Ovary (tissue), 10 donors: ENCODE measurements at places on chromosomes 2 and 18. TPM values are rescaled to one million over a fixed set of nuclear protein-coding genes. Genes with fewer than 3 reads are reported as not detected.

The COL4A4 gene
- 2.1 TPM for total RNA-seq

- DNase-seq, result no peak
Measured at GRCh38 chr2:573805-574392, 103.3 kb downstream of the TMEM18 start.

DNA sequence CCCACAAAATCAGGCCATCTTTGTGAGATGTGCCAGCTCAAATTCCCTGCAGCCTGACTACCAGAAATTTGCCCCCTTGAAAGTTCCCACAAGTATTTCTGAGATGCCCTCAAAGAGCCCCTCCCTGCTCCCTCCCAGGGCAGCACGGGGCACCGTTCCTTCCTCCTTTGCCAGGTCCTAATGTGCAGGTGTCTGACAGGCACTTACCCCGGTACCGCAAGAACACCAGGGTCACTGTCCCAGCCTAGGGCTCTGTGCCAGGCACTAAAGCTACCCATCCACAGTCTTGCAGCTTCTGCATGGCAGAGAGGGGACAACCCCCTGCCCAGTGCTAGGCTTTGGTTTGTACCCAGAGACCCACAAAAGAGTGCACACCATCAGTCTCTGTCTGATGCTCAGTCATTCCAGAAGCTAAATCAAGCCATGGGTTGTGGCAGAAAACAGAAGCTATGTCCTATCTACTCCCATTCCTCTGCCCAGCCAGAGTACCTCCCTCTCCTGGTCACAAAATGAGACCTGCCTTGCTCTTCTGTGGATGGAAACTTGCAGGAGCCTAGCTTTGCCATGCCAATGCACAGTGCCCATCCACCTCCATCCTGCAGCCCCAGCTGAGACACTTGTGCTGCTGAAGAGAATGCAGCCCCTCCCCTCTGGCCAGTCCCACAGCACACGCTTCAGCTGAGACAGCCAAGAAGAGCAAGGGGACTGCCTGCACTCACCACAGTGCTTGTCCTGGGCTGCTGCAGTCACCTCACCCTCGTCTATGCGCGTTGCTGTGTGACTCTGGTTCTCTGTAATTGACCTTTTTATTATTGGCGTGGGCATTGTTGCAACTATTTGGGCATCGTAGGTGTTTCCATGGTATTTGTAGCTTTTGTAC is 48.7 kb downstream of the INPP5D start:
- DNase-seq, result no peak

DNA sequence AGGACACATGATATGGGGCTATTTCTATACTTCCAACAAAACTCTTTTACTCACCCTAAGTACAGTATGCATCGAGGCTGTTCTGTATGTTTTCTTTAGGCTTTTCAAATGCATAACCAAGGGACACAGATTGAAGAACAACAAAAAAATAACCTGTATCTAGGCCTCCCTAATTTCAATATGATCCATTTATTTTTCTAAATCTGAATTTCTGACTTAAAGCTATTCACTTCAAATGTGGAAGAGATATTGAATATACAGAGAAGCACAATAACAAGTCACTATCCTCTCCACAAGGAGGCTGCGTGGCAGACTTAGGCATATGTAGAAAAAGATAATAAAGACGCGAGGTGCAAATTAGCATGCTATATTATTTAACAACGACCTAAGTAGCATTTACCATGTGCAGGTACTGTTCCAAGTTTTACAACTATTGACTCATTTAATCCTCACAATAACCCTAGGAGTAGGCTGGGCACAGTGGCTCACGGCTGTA is 39.3 kb upstream of the MFF start:
- DNase-seq, result no peak

- DNase-seq, result no peak
Measured at GRCh38 chr2:215521031-215521430, 85.2 kb upstream of the FN1 start.

- DNase-seq, result no peak
Measured at GRCh38 chr18:61628085-61628484, 264.7 kb downstream of the RNF152 start.

- DNase-seq, result no peak
Measured at GRCh38 chr2:126754240-126755004, 98.5 kb downstream of the GYPC start.

DNA sequence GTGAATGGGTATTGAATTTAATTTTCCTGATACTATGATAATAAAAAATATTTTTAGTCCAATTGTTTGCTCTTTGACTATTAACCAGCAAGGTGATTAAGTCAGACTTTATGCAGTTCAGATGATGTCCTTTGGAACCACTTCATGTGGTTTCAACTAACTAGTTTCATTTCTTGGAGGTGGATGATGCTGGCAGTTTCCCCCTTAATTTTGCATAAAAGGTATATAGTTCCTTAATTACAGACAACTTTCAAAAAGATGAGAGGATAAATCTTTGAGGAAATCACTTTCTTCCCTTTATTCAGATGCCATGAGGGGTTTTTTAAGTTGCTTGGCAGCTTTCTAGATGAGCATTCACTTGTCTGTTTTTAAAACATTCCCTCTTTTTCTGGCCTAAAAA is 223.1 kb downstream of the PHLPP1 start:
- no peak for DNase-seq

DNA sequence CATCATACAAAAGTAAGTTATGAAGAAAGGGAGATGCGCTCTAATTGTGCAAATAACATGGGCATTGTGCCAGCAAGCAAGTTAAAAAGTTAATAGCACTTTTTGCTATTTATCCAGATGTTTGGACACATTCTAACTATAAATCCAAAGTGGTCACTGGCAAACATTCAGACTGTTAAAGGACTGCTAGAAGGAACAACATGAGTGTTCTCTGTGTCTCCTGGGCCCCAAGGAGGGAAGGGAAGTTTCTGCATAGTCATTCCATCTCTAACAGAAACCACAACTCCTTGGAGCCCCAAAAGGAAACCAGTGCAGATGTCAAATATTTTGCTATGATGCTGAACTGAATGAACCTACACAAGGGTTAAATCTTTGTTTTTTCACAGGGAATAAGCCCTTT is 213.3 kb upstream of the HNRNPA3 start:
- no peak for DNase-seq

DNA sequence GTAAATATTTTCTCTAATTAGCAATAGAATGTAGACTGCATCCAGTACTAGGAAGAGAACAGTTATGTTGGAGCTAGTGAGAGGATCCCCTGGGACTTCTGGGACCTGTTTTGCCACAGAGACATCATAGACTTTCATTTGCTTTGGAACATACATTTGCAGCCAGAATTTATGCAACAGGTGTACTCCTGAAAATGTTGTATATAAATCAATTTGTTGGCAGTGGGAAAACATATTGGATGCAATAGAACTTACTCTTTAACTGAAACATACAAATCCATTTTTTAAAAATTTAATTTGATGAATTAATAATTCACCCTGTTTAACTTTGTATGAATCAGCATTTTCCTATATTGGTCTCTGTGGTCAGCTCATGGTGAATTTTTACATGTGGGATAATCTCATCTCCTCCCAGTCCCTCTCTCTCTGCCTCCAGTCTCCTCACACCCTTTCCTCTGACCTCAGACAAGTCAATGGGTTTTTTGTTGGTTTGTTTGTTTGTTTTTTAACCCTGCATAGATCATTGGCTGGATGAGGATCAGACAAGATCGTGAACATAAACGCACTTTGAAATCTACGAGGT is 263.0 kb downstream of the LPIN1 start:
- no peak for DNase-seq

The MSTN gene
- total RNA-seq, result 0.25 TPM

DNA sequence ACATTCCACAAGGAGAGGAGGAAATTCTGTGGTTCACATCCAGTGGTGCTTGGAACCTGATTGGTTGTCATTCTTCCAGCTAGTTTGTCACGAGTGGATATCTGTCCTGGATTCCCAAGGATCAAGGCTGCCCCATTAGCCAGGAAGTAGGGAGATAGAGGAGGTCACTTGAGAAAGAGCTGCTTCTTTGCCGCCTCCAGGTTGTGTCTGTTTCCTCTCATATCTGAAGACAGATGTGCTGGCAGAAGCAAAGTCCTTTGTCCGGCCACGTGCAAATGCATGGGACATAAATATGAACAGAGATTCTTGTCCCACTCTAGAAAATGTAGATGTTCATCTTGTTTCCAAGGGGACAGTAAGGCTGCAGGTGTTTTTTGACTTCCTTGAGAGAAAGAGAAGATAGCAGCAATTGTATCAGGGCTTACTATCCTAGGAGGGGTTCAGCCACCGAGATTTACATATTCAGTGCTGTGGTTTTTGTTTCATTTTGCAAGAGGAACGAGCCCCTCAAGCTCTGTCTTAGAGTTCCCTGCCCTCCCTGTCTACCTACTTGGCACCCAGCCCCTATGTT is 174.4 kb downstream of the RPIA start:
- no peak for DNase-seq

The KIDINS220 gene
- 96.9 TPM for total RNA-seq

DNA sequence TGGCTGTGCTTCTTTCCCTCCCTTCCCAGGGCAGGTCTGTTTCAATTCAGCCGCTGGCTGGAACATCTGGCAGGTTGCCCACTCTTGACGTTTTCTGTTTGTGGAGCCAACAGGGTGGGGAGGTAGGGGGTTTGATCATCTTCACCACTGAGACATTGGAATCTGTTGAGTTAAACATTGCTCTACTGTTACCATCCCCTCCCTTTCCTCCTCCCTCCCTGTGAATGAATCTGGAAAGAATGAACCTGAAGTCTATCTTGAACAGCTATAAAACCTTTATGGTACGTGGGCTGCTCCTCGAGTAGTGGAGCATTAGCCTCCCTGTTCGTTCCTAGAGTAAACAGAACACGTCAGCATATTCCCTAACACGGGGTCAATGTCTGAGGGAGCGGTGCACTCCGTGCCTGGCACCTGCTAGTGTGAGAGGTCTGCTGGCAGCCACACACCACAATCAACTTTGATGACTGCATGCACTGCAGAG is 249.9 kb upstream of the RBBP8 start:
- peak; percentile 74 for DNase-seq

The IL1RL1 gene
- total RNA-seq, result 1.7 TPM

GRCh38 chr2:232333361-232334135 is 45.0 kb upstream of the ALPP start:
- peak; percentile 22 for DNase-seq

- no peak for DNase-seq
Measured at GRCh38 chr2:196989496-196989895, 63.0 kb upstream of the PGAP1 start.

DNA sequence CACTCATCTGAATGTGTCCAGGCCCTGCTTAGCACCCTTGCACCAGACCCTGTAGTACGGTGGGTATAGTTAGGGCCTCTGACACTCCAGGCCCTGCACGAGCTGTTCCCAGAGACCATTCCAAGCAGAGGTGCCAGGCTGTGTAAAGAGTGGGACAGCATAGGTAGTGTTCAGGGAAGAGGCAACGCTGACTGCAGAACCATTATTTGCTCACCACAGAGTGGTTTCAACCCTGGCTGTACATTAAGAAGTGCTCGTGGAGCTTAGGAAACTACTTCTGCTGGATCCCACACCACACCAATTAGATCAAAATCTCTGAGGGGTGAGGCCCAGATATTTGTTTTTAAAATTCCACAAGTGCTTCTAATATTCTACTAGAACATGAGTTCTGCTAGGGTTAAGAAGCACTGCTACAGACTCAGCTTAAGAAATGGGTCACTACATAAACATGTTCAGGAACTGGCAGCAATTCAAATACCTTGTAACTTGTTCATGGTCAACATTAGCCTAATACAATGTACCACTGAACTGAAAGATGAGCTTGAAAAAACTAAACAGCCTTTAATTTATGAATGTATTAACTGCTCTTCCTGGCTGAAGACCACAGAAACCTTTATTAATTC is 183.0 kb downstream of the MYO5B start:
- no peak for DNase-seq

The LAMA1 gene
- total RNA-seq, result 5.4 TPM

DNA sequence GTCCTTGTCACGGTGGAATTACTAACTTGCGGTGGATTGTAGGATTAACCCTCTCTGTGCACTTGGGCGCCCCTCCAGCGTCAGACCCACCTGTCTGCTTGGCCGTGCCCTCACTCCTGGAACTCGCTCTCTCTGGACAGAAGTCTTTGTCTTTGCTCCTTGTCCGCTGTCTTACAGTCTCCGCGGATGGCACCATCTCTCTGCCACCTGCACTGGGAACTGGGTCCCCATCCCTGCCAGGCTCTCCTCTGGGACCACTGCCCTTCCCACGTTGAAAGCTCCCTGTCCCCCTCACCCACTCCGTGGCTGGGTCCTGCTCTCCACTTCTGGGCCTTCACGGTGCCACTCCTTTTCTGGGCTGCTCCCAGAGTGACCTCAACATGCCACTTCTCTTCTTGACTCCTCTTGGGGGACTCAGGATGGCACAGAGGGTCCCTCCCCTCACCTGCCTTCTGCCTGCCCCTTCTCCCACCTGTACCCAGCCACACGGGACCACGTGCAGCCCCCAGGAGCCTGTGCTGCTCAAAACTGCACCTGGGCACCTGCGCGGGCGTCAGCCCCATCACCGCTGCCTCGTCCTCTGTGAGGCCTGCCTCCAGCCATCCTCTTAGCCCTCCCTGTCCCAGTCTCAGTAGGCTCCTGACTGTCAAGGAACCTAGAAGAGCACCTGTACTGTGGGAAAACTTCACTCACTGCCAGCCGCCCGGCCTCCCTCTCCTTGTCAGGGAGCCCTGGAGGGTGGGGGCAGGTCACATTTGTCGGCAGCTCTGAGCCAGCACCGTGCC is 11.1 kb downstream of the CNDP2 start:
- DNase-seq, result no peak

GRCh38 chr2:10140841-10141610 is 18.5 kb downstream of the RRM2 start:
- no peak for DNase-seq

The AKAIN1 gene
- not detected for total RNA-seq

DNA sequence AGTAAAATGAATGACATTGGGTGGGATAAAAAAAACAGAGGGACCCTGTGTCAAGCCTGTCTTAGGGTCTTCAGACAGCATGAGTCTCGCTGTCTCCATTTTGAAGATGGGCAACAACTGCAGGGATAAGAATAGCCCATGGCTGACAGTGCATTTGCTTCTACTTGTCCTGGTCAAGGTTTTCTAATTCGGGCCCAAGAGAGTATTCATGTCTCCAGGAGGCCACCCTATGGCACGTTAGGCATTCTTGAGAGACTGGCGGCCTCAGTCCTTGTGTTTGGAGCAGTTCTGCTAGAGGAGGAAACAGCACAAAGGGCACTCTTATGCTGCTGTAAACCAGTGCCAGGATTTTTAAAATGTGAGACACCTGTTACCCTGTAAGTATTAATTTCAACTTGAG is 9.5 kb upstream of the MYL1 start:
- DNase-seq, result no peak

DNA sequence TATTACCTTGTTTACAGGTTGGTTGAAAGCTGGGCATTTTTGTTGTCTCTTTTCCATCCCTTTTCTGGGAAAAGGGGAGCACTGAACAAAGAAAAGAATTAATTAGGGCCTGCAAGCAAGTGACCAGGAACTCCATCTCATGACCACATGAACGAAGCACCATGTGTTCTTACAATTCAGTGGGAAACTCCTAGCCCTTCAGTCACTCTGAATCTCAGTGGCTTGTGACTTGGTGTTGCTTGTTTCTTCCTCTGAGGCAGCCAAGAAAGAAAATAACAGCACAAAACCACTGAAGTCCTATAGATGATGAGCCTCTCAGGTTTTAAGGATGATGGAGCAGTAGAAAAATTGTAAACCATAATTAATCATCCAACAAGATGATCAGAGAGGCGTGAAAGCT is 129.1 kb upstream of the CAB39 start:
- no peak for DNase-seq
